ENCODE measurements at places on chromosomes 2 and 18.

DNA sequence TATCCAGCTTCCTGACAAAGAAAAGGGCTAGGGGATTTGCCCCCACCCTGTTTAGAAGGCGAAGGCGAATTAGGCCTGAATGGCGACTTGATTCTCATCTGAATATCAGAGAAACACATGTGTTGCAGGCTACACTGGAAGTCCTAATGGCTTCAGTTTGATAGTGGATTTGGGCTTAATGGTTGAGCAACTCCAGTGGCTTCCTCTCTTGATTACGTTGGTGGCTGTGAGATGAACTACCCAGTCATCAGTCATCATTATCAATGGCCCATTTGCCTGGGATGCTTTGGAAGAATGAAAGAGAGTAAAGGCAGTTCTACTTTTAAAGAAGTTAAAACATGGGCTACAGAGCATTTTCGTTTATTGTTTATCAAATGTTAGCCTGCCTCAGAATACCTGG lies 60.9 kb upstream of the IL1R1 start:
- DNase-seq, result no peak

- DNase-seq, result no peak
Observed at GRCh38 chr2:227566012-227566411, 32.7 kb upstream of the SCYGR2 start.

DNA sequence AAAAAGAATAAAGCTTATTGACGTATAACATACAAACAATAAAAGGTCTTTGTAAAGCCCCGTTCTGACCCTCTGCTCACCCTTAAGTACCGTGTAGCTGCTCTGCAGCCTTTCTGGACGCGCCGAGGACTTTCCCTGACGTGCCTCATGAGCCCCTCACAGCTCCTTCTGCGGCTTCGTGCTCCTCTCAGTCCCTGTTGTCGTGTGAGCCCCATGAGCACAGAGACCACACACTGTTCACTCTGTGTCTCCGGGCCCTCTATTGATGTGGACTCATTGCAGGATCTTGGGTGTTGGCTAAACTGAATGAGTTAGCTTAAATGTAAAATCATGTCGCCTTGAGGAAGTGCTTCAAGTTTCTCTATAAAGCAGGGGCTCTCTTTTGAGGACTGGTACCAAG lies 43.6 kb upstream of the INHBB start:
- DNase-seq, result no peak

DNA sequence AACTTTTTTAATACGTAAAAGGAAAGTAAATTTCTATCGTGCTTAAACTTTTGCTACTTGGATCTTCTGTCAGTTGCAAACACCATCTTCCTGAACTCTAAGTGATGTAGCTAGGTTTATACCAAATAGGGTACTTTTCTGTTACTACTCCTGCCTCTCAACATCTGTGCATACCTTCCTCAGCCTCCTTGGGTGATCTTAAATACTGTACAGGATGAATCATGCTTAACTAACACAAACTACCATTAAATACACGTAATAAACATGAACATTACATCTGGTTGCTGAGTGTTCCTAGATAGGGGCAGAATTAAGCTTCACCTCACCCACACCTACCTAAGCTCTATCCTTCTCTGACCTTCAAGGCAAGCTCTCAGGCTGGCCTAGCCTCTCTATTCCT lies 398.0 kb downstream of the TXNL1 start:
- DNase-seq, result no peak

- DNase-seq, result no peak
Observed at GRCh38 chr18:67496469-67496868, 20.1 kb downstream of the DSEL start.

GRCh38 chr2:9232886-9233285 lies 26.3 kb downstream of the ASAP2 start:
- no peak for DNase-seq

Measured in activated naive CD8-positive, alpha-beta T cell treated with anti-CD3 and anti-CD28 coated beads, Interleukin-2, amount 50 U/mL, for 24 hours (primary cell).